ENCODE measurements at places on chromosomes 4 and X.

DNA sequence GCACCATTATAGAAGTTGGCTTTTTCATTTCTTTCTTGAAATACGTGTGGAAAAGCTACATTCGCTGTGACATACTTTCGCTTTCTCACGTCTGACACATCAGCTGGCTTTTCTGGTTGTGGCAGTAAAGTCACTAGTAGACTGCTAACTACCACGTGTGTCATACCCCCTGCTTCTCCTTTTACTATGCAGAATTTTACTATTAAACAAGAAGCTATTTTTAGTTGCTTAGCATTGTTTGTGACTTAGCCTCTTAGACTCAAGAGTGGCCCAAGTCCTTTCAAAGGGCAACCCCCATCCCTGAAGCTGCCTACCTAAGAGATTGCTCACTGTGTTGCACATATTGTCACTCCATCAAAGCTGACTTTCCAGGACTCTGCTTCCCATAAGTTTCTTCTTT, 2.1 kb upstream of the IL2 start:
- DNase-seq, result no peak

- no peak for DNase-seq
Observed at GRCh38 chr4:92339676-92340075, 35.9 kb downstream of the GRID2 start.

DNA sequence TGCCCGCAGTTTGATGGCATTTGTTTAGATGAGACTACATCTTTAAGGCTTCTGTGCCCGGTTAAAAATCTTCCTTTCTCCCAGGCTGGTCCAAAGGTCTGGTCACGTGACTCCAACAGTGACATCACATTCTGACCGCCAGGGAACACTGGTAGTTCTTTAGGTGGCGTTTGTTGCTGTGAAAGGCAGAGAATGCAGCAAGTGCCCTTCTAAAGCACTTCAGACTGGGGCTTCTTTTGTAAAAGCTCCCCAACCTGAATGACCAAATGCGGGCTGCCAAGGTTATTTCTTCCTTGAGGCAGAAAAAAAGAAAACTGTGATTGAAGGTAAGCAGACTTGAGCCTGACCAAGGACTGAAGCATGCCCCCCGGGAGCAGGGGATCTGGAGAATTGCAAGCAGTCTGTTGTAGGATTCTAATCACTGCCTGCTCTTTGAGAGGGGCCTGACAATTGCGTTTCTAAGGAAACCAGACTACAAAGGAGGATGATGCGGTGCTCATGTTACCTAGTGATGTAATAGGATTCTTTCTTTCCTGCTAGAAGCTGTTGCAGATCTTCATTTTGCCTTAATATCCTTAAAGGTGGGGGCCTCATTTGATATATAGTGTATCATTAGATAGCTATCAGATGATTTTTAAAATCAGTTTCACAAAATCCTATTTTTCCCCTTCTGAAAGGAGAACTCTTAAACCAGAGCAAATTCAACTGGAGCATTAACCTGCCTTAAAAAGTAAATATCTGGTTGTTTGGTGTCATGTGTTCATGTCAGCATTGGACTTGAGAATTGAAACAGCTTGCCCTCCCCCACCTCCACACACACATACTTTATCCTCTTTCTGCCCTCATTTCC, 133.1 kb downstream of the AKAP4 start:
- no peak for DNase-seq

DNA sequence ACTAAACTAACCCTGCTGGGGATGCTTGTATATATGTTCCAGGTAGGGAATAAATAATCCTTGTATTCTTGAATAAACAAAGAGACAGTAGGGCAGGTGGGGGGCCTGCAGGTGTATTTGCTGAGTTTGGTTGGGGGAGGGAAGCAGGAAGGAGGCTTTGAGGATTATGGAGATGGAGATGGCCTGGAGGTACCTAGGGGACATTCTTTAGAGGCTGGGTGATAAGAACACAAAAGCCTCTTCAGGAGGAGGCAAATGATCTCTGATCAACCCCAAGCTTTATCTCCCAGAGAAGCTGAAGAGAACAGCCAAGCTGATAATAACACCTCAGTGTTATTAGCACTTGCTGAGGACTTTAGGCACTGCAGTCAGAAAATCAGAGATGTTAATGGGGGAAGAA, 187.7 kb downstream of the MGST2 start:
- no peak for DNase-seq

DNA sequence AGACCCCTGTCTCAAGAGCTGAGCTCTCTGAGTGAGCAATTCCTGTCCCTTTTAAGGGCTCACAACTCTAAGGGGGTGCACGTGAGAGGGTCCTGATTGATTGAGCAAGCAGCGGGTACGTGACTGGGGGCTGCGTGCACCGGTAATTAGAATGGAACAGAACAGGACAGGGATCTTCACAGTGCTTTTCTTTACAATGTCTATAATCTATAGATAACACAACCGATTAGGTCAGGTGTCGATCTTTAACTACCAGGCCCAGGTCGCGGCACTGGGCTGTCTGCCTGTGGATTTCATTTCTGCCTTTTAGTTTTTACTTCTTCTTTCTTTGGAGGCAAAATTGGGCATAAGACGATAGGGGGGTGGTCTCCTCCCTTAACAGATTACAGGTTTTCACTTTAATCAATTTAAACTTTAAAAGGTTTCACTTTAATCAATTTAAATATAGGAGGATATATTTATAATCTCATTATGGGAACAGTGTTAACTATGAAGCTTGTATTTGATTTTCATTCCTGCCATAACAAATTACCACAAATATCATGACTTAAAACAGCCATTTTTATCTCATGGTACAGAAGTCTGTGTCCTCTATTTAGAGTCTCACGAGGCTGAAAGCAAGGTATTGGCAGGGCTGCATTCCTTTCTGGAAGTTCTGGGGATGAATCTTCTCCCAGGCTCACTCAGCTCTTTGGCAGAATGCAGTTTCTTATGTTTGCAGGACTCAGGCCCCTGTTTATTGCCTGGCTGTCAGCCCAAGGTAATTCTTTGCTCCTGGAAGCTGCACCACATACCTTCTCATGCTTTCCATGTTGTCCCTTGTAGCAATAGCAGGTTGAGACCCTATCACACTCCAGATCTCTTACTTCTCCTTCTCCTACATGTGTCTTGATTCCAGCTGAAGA, 5.2 kb downstream of the SPATA4 start:
- no peak for DNase-seq

DNA sequence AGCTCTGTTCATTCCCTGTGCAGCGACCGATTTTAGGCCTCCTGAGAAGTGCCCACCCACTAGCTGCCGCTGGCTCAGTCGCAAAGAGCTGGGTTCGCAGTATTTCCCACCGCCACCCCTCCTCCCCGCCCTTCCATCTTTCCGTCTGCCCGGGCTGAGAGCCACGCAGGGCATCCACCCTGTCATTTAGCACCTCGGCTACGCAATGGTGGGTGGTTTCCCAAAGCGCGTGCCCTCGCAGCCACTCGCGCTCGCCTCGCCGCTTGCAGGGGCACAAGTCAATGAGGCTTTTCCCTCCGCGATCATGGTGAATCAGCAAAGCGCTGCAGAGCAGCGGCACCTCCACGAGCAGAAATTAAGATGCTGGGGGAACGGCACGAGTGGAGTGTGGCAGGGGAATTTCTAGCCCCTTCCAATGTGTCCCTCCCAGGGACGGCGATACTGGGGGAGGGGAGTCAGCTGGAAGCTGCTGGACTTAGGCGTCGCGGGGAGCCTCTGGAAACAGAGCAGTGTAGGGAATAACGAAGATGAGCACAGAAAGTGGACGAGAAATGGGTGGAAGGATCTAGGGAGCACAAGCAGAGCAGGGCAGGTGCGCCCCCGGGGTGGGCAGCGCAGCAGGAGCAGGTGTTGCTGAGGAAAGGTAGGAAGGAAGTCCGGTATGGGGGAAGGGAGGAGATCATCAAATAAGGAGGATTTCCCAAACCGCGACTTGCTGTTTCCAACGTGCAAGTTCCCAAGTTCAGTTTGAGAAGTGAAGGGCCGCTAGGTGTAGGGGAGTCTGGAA, 2.4 kb upstream of the PTCHD1 start:
- DNase-seq, result no peak

GRCh38 chrX:106906361-106906760, 3.2 kb upstream of the RIPPLY1 start:
- DNase-seq, result no peak

- no peak for DNase-seq
Observed at GRCh38 chr4:90084277-90084966, 42.8 kb upstream of the CCSER1 start.

GRCh38 chrX:10008483-10009056, 41.4 kb downstream of the CLDN34 start:
- DNase-seq, result no peak

GRCh38 chr4:86118711-86119110, 241.1 kb downstream of the MAPK10 start:
- DNase-seq, result no peak

GRCh38 chrX:103817502-103817901, 14.6 kb downstream of the RAB9B start:
- no peak for DNase-seq

- DNase-seq, result no peak
Observed at GRCh38 chr4:15434676-15435075, 6.8 kb downstream of the C1QTNF7 start.

GRCh38 chr4:185735866-185736400, 76.1 kb downstream of the SORBS2 start:
- no peak for DNase-seq

DNA sequence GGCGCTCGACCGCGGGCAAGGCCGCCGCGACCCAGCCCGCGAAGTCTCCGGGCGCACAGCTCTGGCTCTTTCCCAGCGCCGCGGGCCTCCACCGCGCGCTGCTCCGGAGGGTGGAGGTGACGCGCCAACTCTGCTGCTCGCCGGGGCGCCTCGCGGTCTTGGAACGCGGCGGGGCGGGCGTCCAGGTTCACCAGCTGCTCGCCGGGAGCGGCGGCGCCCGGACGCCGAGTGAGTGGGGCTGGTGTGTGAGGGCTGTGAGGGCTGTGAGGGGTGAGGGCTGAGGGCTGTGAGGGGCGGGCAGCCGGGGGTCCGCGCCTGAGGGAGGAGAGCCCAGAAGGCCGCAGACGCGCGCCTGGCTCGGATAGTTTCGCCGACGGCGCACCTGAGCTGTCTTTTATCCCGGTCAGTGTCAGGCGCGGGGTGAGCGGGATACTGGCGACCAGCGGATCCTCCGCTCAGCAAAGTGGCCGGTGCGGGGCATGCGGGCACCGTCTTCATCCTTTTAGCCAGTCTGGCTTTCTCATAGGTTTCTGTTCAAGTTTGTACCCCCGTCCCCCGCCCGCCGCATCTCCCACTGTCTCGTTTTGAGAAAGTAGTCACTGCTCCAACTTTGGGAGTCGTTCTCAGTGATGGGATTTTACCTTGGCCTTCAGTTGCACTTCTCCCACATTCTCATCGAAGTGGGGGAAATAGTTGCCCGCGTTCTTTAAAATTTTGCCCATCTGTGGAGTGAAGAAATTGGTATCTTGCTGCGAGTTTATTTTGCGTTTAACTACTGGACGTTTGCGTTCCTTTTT, 586 bp downstream of the HERC5 start:
- no peak for DNase-seq

GRCh38 chr4:143939528-143939927, 34.2 kb upstream of the GYPE start:
- DNase-seq, result no peak

DNA sequence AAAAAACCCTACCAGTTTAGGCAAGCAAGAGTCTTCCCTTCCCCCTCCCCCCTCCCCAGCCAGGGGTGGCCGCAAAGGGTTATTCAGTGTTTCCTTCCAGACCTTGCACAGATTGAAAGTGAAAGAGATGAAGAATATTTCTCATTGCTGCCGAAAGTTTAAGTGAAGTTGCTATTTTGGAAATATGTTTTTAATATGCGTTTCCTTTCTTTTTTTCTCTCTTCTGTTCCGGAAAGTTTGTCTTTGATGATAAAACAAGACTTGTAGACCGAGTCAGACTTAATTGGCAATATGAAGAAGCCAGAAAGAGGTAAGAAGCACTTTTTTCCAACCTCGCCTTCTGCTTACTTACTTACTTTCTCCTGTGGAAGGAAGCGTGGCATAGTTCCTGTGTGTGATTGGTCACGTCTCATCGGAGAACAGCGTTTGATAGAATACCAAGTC, 58.5 kb upstream of the CLCN4 start:
- DNase-seq, result no peak

GRCh38 chr4:165222651-165222994, 15.3 kb downstream of the KLHL2 start:
- DNase-seq, result no peak

DNA sequence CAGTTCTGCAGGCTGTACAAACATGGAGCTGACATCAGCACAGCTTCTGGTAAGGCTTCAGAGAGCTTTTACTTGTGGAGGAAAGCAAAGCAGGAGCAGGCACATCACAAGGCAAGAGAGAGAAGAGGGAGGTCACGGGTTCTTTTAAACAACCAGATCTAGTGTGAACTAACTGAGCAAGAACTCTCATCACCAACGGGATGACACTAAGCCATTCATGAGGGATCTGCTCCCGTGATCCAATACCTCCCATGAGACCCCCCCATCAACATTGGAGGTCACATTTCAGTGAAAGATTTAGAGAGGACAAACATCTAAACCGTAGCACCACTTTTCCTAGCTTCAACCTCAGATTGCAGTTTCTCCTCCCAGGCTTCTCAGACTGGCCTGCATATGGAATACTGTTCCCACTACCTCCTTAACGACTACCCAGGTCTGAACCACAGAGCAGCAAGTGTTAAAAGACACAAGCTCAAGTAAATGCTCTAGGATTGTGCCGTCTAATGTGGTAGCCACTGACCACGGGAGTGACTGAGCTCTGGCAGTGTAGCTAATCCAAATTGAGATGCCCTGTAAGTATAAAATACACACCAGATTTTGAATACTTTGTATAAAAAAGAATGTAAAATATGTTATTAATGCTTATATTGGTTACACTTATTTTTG, 192.7 kb downstream of the PTTG2 start:
- no peak for DNase-seq

DNA sequence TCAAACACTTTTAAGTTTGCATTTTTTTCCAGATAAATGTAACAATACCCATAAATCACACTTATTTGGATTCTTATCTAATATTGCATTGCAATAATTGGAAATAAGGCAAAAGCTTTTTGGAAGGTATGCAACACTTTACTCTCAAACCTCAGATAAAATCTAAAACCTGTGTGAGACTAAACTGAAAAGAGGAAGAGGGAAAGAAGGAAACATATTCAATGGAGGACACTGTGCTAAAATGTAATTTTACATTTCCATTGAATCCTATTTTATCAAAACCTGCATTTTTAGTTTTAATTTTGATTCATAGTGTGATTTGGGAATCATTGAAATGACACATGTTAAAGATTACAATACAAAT, 99.4 kb downstream of the HPGD start:
- no peak for DNase-seq

- DNase-seq, result no peak
Observed at GRCh38 chrX:40579900-40580536, 752 bp upstream of the ATP6AP2 start.

GRCh38 chr4:183101956-183102480, 3.0 kb downstream of the WWC2 start:
- no peak for DNase-seq

Measured in AG04450 (cell line).